ENCODE measurements at places on chromosomes 12 and 14. TPM values are rescaled to one million over a fixed set of nuclear protein-coding genes. Genes with fewer than 3 reads are reported as not detected.

The FIGNL2 gene
- total RNA-seq = 2.5 TPM

The SERPINA6 gene
- total RNA-seq = not detected

The ACVRL1 gene
- total RNA-seq = 422 TPM

The APOF gene
- not detected for total RNA-seq

The PRIMA1 gene
- not detected for total RNA-seq
